Activated naive CD4-positive, alpha-beta T cell treated with anti-CD3 and anti-CD28 coated beads, Interleukin-2, amount 10 ng/mL, durations not matched to agents 5 hours and 36 hours (primary cell): ENCODE measurements at places on chromosomes 5 and 9. TPM values are rescaled to one million over a fixed set of nuclear protein-coding genes. Genes with fewer than 3 reads are reported as not detected.

PHF24 gene
- not detected for total RNA-seq

TMEM215 gene
- total RNA-seq, result not detected

WDR41 gene
- 13.9 TPM for total RNA-seq

GAS1 gene
- 0.58 TPM for total RNA-seq

FOXI1 gene
- total RNA-seq, result not detected

TTC16 gene
- 4.3 TPM for total RNA-seq

CDH12 gene
- total RNA-seq, result not detected
